ENCODE measurements at places on chromosomes 1 and 21.

DNA sequence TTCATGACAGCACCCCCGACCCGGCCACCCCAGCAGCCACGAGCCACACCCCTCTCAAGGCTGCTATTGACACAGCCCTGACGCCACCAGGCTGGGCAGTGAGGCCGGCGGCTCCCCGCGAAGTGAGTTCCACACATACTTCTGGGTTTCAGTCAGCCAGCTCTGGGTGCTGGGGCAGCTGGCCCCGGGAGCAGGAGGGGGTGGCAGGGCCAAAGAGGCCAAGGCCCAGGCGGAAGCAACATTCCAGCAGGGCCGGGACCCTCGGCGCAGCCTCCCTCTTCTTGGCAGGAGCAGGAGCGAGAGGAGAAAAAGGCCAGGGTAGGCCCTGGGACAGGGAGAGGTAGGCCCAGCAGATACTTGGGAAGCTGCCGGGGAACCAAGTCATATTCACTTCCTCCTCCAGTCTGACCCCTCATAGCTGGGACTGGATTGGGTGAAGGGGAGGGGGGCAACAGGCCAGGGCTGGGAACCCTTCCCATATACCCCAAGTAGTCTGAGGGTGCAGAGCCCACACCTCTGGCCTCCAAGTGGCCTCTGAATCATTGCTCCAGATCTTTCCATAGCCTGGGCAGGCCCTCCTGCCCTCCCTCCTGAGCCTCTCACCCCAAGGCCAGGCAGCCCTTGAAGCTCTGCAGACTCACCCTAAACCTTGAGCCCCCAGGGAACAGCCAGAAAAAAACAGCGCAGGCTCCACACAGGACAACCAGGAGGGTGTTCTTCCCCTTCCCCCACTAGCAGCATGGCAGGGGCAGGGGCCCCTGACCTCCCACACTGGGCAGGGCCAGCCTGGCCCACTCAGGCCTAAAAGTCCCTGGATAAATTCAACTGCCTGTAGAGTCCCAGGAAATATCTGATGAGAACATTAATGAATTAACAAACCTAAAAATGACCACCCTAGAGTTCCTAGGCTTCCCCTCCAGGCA, 5.7 kb downstream of the HSPG2 start:
- no peak for DNase-seq

GRCh38 chr1:12739613-12740012, 6.4 kb upstream of the CFAP107 start:
- no peak for DNase-seq

- DNase-seq = no peak
Observed at GRCh38 chr1:201551877-201552731, 13.2 kb downstream of the NAV1 start.

- no peak for DNase-seq
Observed at GRCh38 chr1:111963985-111964738, 25.3 kb downstream of the KCND3 start.

- DNase-seq = no peak
Observed at GRCh38 chr21:34018910-34019309, 54.5 kb upstream of the MRPS6 start.

DNA sequence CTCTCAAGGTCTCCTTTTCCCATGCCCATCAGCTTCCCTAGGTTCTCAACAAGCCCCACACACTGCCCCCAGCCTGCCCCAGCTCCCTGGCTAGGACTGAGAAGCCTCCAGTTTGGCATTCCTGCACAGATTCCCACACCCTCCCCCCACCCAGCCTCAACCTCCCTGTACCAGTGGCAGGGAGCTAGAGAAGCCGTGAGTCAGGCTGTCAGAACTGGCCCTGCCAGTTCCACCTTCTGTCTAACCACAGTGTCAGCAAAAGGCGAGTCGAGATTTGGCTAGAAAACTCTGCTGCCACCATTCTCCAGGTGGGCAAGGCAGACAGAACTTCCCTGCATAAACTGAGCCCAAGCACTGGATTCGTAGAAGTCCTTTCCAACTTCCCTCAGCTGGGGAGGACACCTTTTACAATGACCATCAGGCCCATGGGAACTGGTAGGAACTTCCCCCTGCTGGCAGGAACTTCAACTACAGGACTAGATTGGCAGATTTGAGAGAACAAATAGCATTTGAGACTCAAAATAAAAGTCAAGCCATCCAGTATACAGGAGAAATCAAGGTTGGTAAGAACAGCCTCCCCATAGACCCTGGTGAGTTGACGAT, 31.0 kb downstream of the TNNT2 start:
- DNase-seq = no peak
